GM04503 (cell line): ENCODE measurements at places on chromosomes 5 and 9.

- no peak for DNase-seq
These were observed 234.1 kb downstream of the ADAMTS6 start for GRCh38 chr5:65247594-65247993.

- no peak for DNase-seq
These were observed 12.4 kb downstream of the CEMIP2 start for GRCh38 chr9:71755869-71756268.

DNA sequence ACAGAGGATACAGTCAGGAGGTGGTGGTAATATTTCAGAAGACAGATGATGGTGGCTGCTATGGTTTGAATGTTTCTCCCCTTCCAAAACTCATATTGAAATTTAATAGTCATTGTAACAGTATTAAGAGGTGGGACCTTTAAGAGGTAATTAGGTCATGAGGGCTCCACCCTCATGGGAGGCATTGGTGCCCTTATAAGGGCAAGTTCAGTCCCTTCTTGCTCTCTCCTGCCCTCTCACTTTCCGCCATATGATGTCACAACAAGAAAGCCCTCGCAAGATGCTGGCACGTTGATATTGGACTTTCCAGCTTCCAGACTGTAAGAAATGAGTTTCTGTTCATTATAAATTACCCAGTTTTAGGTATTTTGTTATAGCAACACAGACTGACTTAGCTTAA is 274.9 kb downstream of the PDE4D start:
- DNase-seq: no peak

- no peak for DNase-seq
These were observed 95.4 kb downstream of the PAM start for GRCh38 chr5:102850503-102850902.

DNA sequence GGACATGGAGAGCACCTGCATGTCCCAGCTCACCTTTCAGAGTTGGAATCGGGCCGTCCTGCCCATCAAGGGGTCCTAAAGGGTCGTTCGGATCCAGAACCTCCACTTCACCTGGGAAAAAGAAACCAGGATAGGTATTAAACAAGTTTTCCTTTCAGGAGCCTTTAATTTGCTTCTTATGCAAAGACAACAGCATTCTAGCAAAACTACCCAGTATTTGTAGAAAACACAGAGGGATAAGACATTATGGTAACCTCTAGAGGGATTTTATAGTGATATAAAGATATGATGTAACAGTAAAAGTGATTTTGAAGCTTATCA is 174.4 kb downstream of the ROR2 start:
- DNase-seq: no peak

GRCh38 chr5:120464627-120465435 is 731 bp downstream of the PRR16 start:
- DNase-seq: no peak

GRCh38 chr9:134339183-134339806 is 13.0 kb downstream of the RXRA start:
- no peak for DNase-seq

DNA sequence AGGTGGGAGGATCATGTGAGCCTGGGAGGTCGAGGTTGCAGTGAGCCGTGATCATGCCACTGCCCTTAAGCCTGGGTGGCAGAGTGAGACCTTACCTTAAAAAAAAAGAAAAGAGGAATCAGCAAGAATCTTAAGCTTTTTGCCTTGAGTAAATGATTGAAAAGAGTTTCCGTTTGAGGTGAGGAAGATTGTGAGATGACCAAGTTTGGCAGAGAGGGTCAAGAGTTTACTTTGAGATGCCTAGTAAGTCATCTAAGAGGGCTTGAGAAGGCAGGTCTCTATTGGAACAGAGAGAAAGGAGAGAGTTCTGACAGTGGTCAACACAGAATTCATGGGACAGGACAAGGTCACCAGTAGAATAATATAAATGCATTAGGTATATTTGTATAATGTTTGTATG is 572.1 kb downstream of the TLE4 start:
- no peak for DNase-seq
